Activated CD4-positive, CD25-positive, alpha-beta regulatory T cell (primary cell): ENCODE measurements at places on chromosomes 11 and 22.

DNA sequence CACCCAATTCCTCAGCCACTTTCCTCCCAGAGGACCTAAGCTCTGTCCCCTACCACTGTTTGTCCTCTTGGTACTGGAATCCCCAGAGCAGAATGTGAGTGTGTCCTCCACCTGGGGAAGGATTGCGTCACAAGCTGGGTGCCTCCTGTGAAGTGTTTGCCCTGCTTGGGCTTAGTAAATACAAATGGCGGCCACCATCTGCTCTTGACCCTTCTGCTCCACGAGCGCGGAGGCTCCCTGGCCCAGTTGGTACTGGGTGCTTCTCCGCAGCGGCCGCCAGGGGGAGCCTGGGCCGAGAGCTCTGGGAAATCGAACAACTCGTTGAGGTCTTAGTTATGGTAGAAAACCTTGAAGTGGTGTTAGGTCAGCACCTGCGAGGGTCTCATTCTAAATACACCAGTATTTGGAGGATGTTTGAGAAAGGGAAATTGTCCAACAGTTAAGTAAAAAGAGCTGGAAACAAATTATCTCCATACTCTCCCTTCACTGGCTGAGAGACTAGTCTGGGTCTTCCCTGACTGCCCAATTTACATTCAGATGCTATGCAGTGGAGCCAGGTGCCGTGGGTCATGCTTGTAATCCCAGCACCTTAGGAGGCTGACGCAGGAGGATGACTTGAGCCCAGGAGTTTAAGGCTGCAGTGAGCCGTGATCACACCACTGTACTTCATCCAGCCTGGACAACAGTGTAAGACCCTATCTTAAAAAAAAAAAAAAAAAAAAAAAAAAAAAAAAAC lies 74.6 kb upstream of the TEAD1 start:
- DNase-seq, result no peak

GRCh38 chr22:37898441-37899181 lies 7.5 kb upstream of the MICALL1 start:
- no peak for DNase-seq

- DNase-seq, result no peak
Measured at GRCh38 chr11:119734788-119735187, 5.8 kb upstream of the NECTIN1 start.

DNA sequence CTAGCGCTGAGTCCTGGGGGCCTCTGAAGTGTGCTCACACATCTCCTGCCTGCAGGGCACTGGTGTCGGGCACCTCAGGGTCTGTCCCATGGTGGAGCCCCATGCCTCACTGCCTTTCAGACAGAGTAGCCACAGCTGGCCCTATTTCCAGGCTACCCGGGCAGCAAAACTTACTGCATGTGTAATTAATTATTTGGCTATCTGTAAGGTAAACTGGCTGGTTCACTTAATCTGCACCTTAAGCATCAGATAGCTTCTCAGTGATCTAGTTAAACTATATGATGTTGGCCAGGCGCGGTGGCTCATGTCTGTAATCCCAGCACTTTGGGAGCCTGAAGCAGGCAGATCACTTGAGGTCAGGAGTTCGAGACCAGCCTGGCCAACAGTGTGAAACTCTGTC lies 5.3 kb downstream of the PNPLA3 start:
- DNase-seq, result no peak

- no peak for DNase-seq
Measured at GRCh38 chr22:29780748-29781676, 13.8 kb downstream of the UQCR10 start.

DNA sequence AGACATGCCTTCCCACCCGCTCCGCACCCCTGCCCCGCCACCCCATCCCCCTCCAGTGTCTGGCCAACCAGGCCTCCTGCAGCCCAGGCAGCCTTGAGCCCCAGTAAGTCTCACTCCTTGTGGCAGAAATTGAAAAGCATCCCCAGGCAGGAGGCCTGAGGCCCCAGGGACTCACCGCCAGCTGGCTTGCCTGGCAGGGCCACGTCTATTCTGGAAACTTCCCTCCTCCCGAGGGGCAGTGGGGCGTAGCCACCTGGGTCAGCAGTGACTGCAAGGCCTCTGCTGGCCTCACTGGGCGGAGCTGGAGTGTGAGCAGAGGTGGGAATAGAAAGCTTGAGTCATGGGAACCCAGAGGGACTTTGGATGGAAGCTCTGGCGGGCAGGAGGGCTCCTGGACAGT lies 26.3 kb downstream of the ANO1 start:
- no peak for DNase-seq

GRCh38 chr11:93528252-93528651 lies 14.9 kb downstream of the SMCO4 start:
- no peak for DNase-seq

GRCh38 chr11:100484948-100485347 lies 202.1 kb upstream of the ARHGAP42 start:
- no peak for DNase-seq

- no peak for DNase-seq
Measured at GRCh38 chr11:74427384-74427886, 29.2 kb upstream of the PGM2L1 start.

GRCh38 chr11:110747531-110747930 lies 35.3 kb upstream of the ARHGAP20 start:
- no peak for DNase-seq

GRCh38 chr22:21927174-21927823 lies 25.3 kb downstream of the PPM1F start:
- DNase-seq, result no peak

DNA sequence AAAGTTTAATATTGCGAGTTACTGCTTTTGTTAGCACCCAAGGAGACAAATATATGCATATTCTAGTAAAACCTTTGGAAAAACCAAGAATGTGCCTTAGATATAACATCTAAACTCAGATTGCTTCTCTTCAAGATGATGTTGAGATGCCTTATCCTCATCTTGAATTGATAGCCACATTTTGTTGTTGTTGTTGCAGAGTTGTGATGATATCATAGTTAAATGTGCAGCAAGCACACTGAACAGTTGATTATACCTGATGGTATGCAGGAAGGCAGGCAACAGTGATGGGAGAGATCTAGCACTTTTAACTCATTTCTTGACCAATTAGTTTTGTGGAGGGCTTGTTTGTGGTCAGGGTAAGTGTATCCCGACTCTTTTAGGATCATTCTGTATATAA lies 48.0 kb downstream of the KDM2A start:
- no peak for DNase-seq

- no peak for DNase-seq
Measured at GRCh38 chr22:19656541-19657251, 57.6 kb upstream of the SEPTIN5 start.

DNA sequence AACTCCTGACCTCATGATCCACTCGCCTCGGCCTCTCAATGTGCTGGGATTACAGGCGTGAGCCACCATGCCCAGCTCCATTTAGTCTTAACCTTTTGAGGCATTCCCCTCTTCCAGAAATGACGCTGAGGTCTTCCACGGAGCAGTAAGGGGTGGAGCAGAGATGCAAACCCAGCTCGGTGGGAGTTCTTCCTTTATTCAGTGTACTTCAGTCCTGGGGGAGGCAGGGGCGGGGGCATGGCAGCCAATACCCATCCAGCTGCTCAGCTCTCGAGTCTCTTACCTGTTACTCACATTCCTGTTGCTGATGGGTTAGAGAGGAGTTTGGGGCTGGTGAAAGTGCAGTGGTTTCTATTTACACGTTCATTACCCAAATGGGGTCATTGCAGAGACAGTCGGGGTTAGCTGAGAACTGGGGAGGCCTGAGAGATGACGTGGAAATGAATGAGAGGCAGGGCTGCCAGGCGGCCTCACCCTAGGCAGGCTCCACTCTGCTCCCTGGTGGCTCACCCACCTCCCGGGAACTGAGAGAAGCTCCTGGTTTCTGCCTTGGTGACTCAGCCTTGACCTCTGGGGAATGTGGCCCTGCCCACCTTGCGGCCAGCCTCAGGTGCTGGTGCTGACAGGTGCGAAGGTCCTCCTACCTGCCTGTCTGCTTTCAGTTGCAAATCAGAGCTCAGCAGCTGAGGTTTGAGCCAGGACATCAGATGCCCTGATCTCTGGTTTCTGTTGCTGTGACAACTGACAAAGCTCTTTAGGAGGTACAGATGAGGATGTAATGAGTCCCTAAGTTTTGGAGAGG lies 13.4 kb upstream of the ST14 start:
- no peak for DNase-seq

GRCh38 chr11:87739766-87740165 lies 435.5 kb downstream of the RAB38 start:
- no peak for DNase-seq

- peak; percentile 78 for DNase-seq
Measured at GRCh38 chr11:61967116-61967923, at the start of gene FTH1. Gene FTH1, minus strand, starts transcription at chr11:61967634. Its CDS starts 209 bp downstream, at chr11:61967425.

- DNase-seq, result no peak
Measured at GRCh38 chr11:129434641-129435498, 59.2 kb downstream of the BARX2 start.

GRCh38 chr22:44892243-44892642 lies 117.6 kb downstream of the PHF21B start:
- DNase-seq, result no peak

DNA sequence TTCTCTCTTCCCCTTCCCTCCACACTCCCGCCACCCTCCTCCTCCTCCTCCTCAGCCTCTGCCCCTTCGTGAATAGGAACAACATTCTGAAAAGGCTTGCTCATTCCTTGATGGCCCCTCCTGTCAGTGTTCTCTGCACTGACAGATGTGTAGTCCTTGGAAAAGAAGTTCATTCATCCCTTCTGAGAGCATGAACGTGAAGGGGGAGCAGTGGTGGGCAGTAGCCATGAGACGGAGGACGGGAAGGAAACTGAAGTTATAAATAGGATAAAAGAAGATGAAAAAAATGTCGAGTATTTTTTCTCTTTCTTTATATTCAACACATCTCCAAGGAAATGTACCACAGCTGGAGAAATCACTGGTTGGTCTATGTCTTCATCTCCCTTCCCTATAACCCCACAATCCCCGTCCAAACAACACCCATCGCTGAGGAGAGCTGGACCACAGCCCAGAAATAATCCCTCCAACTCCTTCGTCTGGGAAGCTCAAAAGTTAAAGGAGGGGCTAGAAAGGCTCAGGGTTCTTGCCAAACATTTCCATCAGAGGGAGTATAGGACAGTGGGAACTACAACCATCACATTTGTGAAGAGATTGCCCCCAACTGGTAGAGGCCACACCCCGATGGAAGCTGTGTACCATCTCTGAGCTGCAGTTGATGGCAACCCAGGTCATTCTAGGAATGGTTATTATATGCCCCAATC lies 33.5 kb downstream of the ETS1 start:
- DNase-seq, result no peak

- DNase-seq, result no peak
Measured at GRCh38 chr22:29149841-29150555, 55.7 kb upstream of the EMID1 start.

DNA sequence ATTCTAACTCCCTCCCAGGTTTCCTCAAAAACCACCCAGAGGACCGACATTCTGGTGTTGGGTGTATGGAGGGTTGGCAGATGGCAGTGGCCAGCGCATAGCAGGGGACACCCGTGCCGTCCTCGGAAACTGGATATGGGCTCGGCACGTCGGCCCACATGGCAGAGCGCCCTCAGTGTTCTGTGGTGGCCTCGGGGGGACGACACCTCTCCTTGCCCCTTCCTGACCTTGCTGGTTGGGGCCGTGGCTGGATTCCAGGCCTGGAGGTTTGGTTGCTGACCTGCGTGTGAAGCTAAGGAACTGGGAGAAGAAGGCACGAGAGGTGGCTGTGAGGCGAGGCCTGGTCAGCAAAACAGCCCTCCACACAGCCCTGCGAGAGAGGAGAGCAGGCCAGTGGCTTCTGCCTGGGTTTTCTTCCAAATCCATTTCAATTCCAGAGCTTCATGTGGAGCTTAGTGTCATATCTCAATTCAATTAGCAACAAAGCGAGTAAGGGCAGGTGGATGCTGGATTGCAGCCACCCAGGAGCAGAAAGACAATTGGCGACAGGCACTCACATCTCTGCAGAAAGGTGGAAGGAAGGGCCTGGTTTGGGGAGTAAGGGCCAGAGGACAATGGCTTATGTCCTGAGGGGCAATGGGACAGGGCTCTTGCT lies 478.4 kb downstream of the BRD1 start:
- DNase-seq, result no peak

- no peak for DNase-seq
Measured at GRCh38 chr22:40396882-40397281, 26.5 kb downstream of the SGSM3 start.

DNA sequence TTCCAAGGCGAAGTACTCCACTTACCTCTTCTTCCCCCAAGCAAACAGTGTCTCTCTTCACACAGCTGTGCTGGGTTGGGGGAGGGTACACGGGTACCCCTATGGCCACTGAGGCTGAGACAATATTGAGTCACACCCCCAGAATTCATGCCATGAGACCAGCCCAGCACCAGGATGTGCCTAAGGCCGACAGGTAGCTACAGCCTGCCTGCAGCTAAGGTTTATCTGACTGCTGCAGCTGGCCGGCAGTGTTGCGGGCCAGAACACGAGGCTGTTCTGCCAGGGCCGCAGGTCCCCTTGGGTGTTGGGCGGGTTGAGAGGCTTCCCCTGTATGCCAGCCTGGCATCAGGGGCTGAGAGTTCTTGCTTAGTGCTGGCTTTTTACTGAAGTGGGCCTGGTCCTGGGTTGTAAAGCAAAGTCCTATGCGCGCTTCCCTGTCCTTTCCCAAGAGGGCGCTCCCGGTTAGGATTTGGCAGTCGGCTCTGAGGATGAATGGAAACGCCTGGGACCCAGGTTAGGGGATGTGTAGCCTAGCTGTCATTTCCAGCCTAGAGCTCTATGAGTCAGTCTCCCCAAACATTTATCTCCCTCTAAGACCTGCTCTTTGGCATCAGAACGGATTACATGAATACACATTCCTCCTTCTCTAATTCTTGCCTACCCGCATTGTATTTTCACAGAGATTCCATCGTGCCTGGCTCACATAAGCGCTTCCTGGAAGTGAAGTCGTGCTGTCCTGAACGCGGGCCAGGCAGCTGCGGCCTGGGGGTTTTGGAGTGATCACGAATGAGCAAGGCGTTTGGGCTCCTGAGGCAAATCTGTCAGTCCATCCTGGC lies 7.1 kb downstream of the USP18 start:
- DNase-seq, result no peak

GRCh38 chr22:24471570-24471969 lies 23.6 kb upstream of the UPB1 start:
- DNase-seq, result no peak

DNA sequence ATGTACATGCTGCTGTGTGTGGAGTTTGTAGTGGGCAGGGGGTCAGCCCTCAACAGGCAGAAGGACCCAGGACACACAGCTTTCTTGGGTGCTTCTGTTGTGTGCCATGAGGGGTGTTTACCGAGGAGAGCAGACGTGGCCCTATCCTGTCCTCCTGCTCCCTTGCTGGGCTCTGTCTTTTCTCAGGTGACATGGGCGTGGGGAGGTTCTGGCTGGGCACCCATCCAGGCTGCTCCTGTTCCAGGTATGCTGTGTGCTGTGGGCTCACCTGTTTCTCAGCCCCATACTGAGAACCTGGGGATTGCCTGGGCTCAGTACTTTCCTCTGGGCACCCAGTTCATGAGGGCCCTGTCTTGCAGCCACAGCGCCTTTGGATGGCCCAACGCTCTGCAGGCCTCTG lies 23.3 kb downstream of the MICALL1 start:
- no peak for DNase-seq

DNA sequence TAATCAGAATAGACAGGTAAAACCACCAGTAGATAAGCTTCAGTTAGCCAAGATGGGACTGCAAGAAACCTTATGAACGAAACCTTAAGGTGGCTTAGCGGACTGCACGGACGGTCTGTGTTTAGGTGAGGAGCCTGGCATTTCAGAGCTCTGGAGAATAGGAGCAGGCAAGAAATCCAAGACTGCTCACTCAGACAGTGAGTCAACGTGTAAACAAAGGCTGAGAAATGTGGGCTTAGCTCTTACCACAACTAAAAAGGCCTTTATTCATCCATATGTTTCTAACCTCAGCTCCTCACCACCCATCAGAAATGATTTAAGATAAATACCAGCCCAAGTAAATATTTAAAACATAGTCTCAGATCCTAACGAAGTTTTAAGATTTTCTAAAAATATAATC lies 657.7 kb downstream of the OPCML start:
- DNase-seq, result no peak
